ENCODE measurements at places on chromosomes 2 and 18. TPM values are rescaled to one million over a fixed set of nuclear protein-coding genes. Genes with fewer than 3 reads are reported as not detected.

Gene PTH2R
- total RNA-seq: 1.2 TPM

Gene HNMT
- 37.7 TPM for total RNA-seq

Gene DIPK1C
- total RNA-seq: 6.1 TPM

Gene EML6
- total RNA-seq: 18.8 TPM

Gene NLRC4
- total RNA-seq: 0.40 TPM

Gene MARCHF4
- total RNA-seq: not detected

Gene SERPINB4
- total RNA-seq: not detected

Gene DSG4
- total RNA-seq: not detected

GRCh38 chr2:120750488-120751210 is 15.0 kb downstream of the GLI2 start:
- no peak overlapping the region for H3K4me3 ChIP-seq
- no peaks in the 10 kb centered on the region for H3K27me3 ChIP-seq
- H3K27ac ChIP-seq: no peak overlapping the region
- DNase-seq: no peak
- peaks cover 16% of the 10 kb centered on the region for H3K4me1 ChIP-seq
- H3K36me3 ChIP-seq: no peaks in the 10 kb centered on the region

GRCh38 chr2:168355121-168355520 is 101.0 kb upstream of the CERS6 start:
- no peaks in the 10 kb centered on the region for H3K36me3 ChIP-seq
- no peaks in the 10 kb centered on the region for H3K27me3 ChIP-seq
- H3K27ac ChIP-seq: no peak overlapping the region
- H3K4me3 ChIP-seq: no peak overlapping the region
- H3K4me1 ChIP-seq: peaks cover 4% of the 10 kb centered on the region

DNA sequence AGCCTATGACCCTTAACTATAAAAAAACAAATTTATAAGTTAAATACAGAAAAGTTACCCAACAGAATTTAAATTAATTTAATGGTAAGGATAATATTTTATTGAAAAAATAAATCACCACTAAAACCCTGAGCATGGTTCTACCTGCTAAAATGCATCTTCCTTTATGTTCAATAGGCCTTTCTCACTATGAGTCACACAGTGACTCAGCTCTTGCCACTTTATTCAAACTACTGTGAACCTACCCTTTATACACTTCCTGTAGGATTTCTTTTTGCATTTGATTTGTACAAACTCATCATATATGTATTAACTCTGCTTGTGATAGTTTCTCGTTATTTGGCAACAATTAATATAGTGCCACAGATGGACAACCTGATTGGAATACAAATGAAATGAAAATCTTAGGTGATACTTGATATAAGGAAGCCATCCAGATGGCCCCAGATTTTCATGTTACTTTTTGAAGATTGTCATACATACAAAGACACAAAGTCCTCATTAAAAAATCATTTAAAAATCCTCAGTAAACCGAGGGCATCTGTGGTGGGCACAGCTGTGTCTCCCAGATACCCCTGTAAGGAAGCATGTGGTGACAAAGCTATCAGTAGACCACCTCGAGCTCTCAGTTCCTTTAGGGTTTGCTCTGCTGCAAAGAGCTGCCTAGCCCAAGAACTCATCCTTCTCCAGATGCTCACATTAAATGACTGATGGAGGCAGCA is 55.2 kb upstream of the COBLL1 start:
- no peaks in the 10 kb centered on the region for H3K27me3 ChIP-seq
- H3K4me3 ChIP-seq: no peak overlapping the region
- H3K36me3 ChIP-seq: no peaks in the 10 kb centered on the region
- H3K27ac ChIP-seq: no peak overlapping the region

GRCh38 chr2:176826984-176827668 is 385.5 kb upstream of the HNRNPA3 start:
- no peak for DNase-seq
- no peak overlapping the region for H3K4me3 ChIP-seq
- no peaks in the 10 kb centered on the region for H3K27me3 ChIP-seq
- H3K36me3 ChIP-seq: no peaks in the 10 kb centered on the region
- H3K27ac ChIP-seq: no peak overlapping the region

DNA sequence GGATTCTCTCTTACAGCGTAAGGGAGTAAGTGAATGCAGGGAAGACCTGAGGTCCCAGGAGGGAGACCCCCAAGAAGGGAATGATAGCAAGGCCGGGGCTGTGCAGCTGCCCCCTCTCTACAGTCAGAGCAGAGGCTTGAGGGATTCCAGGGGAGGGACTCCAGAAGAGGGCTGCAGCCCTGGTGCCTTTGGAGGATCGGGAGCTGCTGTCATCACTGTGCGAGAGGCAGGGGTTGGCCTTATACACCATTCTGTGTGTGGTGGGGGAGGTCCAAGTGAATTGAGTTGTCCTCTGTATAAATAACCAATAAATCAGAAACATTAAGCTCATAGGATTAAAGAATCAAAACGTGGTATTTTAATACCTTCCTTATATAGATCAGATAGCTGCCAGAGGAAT is 114.9 kb downstream of the GLI2 start:
- peaks cover 61% of the 10 kb centered on the region for H3K4me1 ChIP-seq
- no peak for DNase-seq
- H3K4me3 ChIP-seq: no peak overlapping the region
- no peak overlapping the region for H3K27ac ChIP-seq
- H3K27me3 ChIP-seq: no peaks in the 10 kb centered on the region

DNA sequence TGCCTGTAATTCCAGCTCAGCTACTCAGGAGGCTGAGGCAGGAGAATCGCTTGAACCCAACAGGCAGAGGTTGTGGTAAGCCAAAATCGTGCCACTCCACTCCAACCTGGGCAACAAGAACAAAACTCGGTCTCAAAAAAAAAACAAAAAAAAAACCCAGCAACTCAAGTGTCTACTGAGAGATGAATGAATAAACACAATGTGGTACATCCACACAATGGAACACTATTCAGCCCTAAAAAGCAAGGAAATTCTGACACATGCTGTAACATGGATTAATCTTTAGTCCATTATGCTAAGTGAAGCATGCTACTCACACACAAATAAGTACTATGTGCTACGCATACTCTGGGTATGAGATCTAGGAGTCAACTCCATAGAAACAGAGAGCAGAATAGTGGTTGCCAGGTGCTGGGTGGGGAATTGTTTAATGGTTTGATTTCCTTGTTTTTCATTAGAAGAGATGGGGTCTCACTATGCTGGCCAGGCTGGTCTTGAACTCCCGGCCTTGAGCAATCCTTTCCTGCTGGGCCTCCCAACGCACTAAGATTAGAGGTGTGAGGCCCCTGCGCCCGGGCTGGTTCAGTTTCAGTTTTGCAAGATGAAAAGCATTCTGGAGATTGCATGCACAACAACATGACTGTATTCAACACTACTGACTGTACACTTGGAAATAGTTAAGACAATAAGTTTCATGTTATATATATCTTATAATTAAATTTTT is 15.9 kb downstream of the SMPD4 start:
- no peak for DNase-seq
- no peak overlapping the region for H3K4me3 ChIP-seq
- no peaks in the 10 kb centered on the region for H3K27me3 ChIP-seq
- no peak overlapping the region for H3K27ac ChIP-seq
- peaks cover 53% of the 10 kb centered on the region for H3K36me3 ChIP-seq

- no peak overlapping the region for H3K27ac ChIP-seq
- peaks cover 5% of the 10 kb centered on the region for H3K4me1 ChIP-seq
- H3K27me3 ChIP-seq: no peaks in the 10 kb centered on the region
Observed at GRCh38 chr2:168116448-168116847, 130.9 kb downstream of the STK39 start.

DNA sequence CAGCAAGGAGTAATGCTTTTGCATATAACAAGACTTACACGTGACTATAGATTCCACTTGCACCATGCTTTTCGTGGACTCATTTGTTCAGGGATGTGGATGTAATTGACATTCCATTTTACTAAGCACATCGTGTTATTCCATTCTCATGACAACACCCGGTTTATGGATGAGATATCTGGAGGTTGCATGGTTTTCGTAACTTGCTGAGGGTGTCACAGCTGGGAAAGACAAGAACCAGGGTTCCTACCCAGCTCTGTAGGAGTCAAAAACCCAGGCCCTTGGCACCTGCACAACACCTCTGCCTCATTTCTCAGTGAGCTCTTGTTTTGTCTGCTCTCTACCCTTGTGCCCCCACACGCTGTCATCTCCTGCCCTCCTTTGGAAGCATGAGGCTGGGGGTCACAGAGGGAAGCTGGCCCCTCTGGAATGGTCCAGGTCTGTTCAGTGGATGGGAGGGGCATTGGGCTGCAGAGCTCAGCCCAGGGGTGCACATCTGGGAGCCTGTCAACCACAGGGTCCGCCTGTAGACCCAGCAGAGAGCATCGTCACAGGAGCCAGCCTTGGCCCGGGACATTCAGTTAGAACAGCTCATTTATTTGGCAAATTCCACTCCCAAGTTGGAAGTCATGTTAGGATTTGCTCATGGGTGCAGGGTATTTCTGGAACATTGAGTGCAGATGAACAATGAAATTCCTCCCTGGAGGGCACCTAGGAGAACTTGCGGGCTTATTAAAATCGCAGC is 120.1 kb upstream of the TWIST2 start:
- peaks cover 7% of the 10 kb centered on the region for H3K27me3 ChIP-seq
- peak overlapping the region; percentile 78 for H3K27ac ChIP-seq
- no peaks in the 10 kb centered on the region for H3K36me3 ChIP-seq
- peaks cover 15% of the 10 kb centered on the region for H3K4me1 ChIP-seq

DNA sequence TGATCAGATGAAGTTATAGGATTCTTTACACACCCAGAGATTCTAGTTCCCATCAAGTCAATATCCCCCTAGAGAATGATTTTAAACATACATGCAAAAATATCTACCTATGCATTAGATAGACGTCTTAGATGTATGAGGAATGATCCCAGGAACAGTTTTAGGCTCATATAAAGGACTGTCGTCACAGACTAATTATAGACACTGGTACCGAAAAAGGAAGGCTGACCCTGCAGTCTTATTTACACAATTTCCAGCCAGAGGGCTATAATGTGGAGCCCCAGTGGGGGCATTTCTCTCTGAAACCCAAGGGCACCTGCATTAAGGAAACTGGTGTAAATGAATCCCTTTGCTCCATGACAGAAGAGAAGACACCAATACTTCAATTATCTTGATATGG is 170.4 kb downstream of the ZNF521 start:
- no peak for DNase-seq
- no peaks in the 10 kb centered on the region for H3K36me3 ChIP-seq
- H3K27ac ChIP-seq: no peak overlapping the region
- H3K4me1 ChIP-seq: peaks cover 2% of the 10 kb centered on the region
- no peaks in the 10 kb centered on the region for H3K27me3 ChIP-seq

GRCh38 chr2:53793261-53793660 is 6.4 kb downstream of the ERLEC1 start:
- no peak overlapping the region for H3K27ac ChIP-seq
- H3K4me1 ChIP-seq: peaks cover 2% of the 10 kb centered on the region
- peaks cover 13% of the 10 kb centered on the region for H3K36me3 ChIP-seq

DNA sequence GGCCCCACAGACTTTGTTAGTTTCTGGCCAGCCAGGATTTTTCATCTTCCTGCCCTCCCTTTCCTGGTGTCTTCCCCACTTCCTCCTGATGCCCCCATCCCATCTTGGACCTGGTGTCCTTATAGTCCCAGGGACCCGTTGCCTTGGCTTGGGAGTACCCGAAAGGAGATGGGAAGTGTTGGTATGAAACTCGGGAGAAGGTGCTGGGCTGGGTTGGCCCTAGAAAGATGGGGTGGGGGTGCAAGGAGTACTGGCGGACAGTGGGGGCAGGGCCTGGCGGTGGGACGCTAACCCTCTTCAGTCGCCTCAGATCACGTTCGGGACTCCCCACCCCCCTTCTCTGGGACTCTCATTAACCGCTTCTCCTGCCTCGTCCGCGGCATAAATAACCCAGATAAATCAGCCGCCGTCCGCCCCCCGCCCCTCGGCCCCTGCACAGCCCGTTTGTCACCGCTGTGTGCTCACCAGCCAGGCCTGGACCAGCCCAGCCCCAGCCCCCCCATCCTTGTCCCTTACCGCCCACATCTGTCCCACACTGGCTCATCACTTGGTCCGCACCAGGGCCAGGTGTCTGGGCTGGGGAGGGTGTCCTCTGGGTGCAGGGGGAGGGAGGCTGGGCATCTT is 3.7 kb upstream of the ASIC4 start:
- H3K27ac ChIP-seq: no peak overlapping the region
- peaks cover 67% of the 10 kb centered on the region for H3K27me3 ChIP-seq
- H3K4me3 ChIP-seq: no peak overlapping the region

DNA sequence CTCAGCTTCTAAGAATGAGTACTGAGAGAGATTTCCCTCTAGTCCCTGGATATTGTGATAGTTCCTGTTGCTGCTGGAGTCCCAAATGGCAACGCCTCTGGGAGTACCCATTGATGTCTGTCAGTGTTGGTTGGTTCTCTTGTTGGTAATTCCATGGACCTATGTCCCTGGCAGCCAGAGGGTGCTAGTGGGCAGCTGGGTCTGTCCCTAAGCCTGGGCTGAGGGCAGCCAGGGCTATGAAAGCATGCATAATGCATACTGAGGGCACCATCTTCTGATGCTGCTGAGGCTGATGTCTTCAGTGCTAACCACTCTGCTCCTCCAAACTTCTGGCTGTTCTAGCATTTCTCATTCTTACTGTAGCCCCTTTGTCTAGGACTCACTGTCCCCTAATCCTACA is 35.9 kb downstream of the NABP1 start:
- no peak overlapping the region for H3K27ac ChIP-seq
- no peaks in the 10 kb centered on the region for H3K27me3 ChIP-seq
- H3K4me1 ChIP-seq: no peaks in the 10 kb centered on the region

Measured in muscle of leg (tissue), 16 donors.